ENCODE measurements at places on chromosomes 1 and 21. TPM values are rescaled to one million over a fixed set of nuclear protein-coding genes. Genes with fewer than 3 reads are reported as not detected.

Gene C1orf167
- 8.8 TPM for polyA plus RNA-seq

Gene FOXD2
- polyA plus RNA-seq, result 0.40 TPM

Gene IL6R
- polyA plus RNA-seq, result 5.3 TPM

Gene KTI12
- polyA plus RNA-seq, result 6.2 TPM

Gene OR10J1
- polyA plus RNA-seq, result not detected

Gene ALX3
- polyA plus RNA-seq, result not detected

Gene FMO2
- 24.3 TPM for polyA plus RNA-seq

Gene ARTN
- 4.9 TPM for polyA plus RNA-seq

Gene SLC16A4
- polyA plus RNA-seq, result 3.2 TPM

Gene RGSL1
- not detected for polyA plus RNA-seq

Gene DCDC2B
- not detected for polyA plus RNA-seq

Gene CAMK2N1
- polyA plus RNA-seq, result 33.9 TPM

Gene PCSK9
- polyA plus RNA-seq, result 0.16 TPM

Gene TEKT2
- 0.40 TPM for polyA plus RNA-seq

Gene VAV3
- polyA plus RNA-seq, result 2.2 TPM

Gene SPRR1B
- 0.74 TPM for polyA plus RNA-seq

Gene LCE1C
- polyA plus RNA-seq, result not detected

Gene GBP6
- 0.24 TPM for polyA plus RNA-seq

Gene REN
- polyA plus RNA-seq, result 3.6 TPM

Data from adrenal gland (tissue), 19 donors.